ENCODE measurements at places on chromosomes 16 and 17.

DNA sequence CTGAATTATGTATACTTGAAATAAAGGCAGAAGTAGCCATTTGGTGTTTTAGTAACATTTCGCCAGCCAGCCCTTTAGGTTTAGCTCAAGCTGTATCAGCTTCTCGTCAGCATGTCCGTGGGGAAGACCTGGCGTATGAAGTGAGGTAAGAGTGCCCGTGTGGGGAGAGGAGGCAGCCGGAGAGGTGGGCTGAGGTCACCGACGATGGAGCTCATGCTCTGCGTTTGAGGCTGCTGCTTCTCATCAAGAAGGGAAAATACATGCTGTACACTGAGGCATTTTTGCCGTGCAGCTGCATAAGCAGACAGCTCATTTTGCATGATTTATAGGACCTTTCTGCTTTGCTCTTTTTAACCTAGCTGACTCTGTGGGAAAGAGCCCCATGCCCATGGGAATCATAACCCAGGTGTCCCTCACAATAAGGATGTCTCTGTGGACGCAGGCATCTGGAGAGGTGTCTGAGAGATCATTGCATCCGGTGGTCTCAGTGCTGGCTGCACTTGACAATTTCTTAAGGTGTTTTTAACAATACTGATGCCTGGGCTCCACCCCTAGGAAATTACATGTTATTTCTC, 179.1 kb downstream of the ABCC12 start:
- no peak for DNase-seq

GRCh38 chr17:5819921-5820685, 235.8 kb upstream of the NLRP1 start:
- no peak for DNase-seq

GRCh38 chr16:10681310-10682308, 13.1 kb downstream of the TEKT5 start:
- no peak for DNase-seq

GRCh38 chr16:49936791-49937190, 80.9 kb upstream of the ZNF423 start:
- no peak for DNase-seq

DNA sequence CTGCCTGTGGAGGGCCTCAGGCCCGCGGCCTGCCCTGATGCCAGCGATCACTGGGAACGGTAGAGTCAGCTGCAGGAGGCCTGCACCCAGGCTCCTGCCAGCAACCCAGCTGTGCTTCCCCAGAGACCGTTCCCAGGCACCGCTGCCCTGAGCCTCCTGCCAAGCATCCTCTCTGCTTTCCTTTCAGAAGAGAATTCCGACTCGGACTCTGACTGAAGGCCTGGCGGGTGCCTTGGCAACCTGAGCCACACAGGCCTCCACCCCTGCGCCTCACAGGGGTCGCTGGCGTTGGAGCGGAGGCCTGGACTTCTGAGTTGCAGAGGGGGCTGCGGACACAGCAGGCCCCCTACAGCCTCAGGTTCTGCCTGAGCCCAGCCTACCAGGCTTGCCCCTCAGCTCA, 7.9 kb downstream of the CMTM3 start:
- DNase-seq = no peak

Data from AG08395 (cell line).